GM12865 (cell line): ENCODE measurements at places on chromosomes 6 and 20.

GRCh38 chr6:109187399-109188114 is 92.2 kb downstream of the CEP57L1 start:
- DNase-seq: peak; percentile 63

DNA sequence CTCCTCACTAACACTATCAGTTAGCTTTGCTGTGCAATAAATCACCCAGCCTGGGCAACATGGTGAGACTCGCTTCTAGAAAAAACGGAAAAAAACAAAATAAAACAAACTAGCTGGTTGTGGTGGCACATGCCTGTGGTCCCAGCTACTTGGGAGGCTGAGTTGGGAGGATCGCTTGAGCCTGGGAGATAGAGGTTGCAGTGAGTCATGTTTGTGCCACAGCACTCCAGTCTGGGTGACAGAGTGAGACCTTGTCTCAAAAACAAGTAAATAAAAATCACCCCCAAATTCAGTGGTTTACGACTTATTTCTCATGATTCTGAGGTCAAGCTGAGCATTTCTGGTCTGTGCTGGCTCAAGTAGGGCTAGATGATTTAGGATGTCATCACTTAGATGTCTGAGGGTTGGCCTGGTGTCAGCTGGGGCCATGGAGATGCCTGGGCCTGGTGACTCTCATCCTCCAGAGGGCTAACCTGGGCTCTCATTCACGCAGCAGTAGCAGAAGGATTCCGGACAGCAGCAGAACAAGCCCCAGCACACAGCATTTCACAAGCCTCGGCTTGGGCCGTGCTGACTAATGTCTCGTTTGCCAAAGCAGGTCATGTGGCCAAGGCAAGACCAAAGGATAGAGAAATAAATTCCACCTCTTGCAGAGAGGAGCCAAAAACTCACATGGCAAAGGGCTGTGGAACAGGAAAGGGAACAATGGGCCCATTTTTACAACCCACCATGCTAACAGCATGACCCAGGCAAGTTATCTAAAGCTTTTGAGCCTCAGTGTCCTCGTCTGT is 32.5 kb downstream of the MGME1 start:
- DNase-seq: no peak

DNA sequence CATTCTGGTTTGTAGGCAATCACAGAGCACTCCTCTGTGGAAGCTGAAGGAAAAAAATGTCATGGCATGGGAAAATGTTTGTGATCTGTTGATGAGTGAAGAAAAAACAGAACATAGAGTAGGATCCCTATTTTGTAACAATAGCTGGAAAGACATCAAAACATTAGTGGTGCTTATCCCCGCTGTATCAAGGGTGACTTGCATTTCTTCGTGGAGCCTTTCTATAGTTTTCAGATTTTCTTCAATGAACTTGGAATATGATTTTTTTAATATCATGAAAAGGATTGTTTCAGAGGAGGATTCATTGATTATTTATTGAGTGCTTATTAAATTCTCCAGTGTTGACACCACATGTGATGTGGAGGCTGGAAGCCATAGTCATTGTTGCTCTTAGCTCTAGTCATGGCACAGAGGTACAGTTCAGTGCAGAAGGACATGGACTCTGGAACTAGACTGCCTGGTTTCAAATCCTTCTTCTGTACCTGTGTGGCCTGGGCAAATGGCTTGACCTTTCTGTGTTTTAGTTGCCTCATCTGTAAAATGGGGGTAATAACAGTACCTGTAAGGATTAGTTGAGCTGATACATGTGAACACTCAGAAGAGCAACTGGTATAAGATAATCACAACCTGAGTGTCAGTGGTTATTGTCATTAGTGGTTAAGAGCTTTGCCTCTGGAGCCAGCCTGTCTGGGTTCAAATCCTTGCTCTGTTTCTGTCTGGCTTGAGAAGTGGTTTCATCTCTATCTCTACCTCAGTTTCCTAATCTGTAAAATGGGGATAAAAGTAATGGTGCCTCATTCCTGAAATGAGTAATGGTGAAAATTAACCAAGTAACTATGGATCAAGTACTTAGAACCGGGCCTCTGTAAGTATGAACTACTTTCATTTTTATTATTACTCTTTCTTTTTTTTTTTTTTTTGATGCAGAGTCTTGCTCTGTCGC is 14.7 kb upstream of the CDKN1A start:
- DNase-seq: peak; percentile 34

GRCh38 chr20:15528391-15529111 is 1044.7 kb downstream of the KIF16B start:
- peak; percentile 2 for DNase-seq

DNA sequence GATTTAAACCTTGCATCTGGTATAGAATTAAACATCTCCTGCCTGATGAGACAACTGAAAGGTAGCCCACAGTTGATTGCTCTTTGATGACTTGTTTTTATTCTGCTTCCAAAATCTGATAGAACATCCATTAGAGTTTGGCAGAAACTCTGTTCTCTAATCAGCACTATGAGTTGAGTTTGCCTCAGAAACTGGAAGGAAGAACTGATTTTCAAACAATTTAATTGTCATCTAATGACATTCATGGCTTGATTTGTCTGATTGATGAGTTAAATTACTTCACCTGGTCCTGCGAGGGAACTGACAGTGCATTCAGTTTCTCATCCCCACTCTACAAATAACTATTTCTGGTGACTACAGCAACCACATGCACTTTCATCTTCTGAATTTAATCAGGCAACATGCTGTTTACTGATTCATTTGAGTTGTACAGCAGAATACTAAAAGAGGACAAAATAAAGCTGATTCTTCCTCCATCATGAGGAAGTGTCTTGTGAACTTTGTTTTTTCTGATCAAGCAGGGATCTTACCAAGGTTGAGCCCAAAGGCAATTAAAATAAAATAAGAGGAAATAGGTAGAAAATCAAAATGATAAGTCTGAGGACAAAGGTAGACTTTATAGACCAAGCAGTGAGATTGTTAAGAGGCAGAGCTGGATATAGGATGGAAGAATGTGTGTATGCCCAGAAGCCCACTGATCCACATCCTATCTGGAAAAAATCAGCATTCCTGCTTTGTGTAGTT is 15.7 kb upstream of the MRAP2 start:
- peak; percentile 32 for DNase-seq

- DNase-seq: no peak
These were observed 302.0 kb upstream of the STXBP5 start for GRCh38 chr6:146901940-146902816.

- DNase-seq: no peak
These were observed 13.0 kb upstream of the MOXD1 start for GRCh38 chr6:132414322-132414721.

- DNase-seq: no peak
These were observed 18.1 kb upstream of the CEBPB start for GRCh38 chr20:50172347-50173013.

DNA sequence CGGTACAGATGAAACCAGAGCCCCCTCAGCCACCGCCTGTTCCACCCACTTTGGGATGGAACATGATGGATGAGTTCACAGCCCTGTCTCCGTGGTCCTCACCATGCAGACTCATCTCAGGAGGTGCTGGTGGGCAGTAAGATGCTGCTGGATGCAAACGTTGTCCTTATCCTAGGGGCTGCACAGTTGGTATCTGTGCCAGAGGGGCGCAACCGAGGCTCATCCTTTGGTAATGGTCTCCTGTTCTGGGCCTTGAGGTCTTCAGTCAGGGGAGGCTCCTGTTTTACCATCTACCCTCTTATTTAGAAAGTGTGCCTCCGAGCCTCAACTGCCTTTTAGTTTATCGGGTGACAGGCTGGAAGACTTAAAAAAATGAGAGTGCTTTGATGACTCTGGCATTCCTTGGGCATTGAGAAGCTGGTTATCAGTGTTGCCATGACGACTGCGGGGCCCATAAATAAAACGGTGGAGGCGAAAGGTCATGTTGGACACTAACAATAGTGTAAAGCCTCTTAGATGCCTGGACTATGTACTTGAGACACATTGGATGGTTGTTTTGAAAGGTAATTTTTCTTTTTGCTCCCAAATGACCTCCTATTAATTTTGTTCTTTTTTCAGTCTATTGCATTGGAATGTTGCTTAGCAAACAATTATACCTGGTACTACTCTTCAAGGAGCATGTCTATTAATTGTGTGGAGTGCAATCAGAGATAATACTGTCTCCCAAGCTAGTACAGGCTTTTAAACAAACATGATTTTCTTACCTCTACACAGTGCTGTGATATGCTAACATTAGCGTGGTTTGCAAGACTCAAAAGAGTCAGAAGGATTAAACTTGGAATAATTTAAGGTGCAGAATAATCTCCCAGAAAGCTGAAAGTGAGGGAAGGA is 74.2 kb upstream of the DSP start:
- DNase-seq: no peak

- no peak for DNase-seq
These were observed 1.3 kb downstream of the SLC22A16 start for GRCh38 chr6:110475066-110475653.

- no peak for DNase-seq
These were observed 41.3 kb downstream of the CPXM1 start for GRCh38 chr20:2759143-2759542.

DNA sequence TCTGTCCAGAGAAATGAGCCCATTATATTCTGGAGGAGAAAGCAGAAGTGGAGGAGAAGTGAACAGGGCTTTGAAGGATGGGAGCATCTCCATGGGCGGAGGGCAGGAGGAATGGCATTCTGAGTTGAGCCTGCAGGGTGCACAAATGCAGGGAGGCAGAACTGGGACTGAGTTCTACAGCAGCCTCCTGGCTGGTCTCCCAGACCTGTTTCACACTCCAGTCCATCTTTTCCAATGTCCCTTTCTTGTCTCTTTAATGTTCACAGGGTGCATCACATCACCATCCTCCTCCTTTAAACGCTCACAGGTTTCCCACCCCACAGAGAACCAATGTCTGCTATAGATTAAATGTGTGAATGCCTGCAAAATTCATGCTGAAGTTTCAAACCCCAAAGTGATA is 302.9 kb downstream of the PTPRT start:
- no peak for DNase-seq

DNA sequence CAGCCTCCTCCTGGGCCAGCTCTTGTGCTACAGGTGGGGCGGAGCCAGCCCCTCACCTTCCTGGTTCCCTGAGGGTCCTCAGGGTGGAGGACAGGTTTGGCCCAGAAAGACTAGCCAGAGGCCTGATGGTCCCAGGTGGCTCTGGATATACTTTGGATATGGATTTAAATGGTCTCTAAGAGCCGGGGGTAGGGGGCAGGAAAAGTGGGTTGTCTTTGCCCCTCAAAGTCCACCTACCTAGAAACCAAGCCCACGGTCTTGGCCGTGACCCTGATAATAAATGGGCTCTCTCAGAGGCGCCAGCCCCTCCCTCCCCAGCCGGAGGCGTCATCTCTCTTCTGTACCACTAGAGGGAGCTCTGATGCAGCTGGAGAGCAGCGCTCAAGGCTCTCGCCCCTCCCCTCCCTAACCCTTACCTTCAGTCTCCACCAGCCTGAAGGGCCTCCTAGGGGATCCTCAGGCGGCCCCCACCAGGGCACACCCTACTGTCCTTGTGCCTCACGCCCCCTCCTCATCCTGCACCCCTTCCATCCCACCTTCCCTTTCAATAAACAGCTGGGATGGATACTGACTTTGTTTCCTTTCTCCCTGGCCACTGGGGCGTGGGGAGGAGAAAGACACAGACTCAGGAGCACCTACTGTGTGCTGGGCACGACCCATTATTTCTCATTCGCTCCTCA is 7.5 kb downstream of the NRSN2 start:
- peak; percentile 86 for DNase-seq

GRCh38 chr6:140040396-140040795 is 665.9 kb upstream of the CITED2 start:
- DNase-seq: peak; percentile 5

DNA sequence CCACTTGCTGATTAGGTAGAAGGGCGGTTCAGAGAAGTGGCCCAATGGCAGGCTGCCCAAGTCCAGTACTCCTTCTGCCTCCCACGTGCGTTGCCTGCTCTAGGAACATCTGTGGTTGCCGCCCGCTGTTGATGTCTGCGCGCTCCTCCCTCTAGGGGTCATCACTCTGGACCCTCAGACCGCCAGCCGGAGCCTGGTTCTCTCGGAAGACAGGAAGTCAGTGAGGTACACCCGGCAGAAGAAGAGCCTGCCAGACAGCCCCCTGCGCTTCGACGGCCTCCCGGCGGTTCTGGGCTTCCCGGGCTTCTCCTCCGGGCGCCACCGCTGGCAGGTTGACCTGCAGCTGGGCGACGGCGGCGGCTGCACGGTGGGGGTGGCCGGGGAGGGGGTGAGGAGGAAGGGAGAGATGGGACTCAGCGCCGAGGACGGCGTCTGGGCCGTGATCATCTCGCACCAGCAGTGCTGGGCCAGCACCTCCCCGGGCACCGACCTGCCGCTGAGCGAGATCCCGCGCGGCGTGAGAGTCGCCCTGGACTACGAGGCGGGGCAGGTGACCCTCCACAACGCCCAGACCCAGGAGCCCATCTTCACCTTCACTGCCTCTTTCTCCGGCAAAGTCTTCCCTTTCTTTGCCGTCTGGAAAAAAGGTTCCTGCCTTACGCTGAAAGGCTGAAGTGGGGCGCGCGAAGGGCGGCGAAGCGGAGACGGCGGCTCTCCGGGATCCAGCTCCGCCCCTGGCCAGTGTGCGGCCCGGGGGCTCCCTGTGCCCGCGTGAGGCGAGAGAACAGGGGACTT is 8.5 kb downstream of the TRIM15 start:
- no peak for DNase-seq

- no peak for DNase-seq
These were observed 238.5 kb downstream of the HDGFL1 start for GRCh38 chr6:22807818-22808217.

- DNase-seq: no peak
These were observed 227.3 kb downstream of the ERMARD start for GRCh38 chr6:169978615-169979161.

DNA sequence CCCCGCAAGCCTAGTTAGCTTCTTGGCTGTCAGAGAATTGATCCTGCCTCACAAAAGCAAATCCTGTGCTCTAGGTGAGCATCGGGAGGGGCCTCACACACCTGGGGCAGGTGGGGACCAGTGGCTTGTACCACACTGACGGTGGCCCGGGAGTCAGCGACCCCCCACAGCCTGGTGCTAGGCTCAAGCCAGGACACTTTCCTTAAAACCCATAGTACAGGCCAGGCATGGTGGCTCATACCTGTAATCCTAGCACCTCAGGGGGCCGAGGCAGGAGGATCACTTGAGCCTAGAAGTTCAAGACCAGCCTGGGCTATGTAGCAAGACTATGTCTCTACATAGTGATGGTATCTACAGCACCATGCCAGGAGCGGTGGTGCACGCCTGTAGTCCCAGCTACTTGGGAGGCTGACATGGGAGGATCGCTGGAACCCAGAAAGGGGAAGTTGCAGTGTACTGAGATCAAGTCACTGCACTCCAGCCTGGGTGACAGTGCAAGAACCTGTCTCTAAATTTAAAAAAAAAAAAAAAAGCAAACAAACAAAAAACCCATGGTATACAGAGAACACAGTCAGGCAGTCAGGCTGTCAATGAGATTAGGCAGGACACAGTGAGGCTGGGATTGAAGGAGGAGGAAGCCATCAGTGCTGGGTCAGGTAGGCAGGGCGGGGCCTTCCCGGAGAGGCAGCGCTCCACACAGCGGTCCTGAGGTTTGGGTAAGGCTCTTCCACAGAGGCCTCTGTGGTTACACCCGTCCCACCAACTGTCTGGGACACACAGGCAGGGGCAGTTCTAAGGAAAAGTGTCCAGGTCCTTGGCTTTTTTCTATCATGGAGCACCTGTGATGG is 41.3 kb downstream of the SYNJ2 start:
- DNase-seq: no peak

- DNase-seq: peak; percentile 38
These were observed 43.6 kb upstream of the SLC32A1 start for GRCh38 chr20:38680500-38681306.

- no peak for DNase-seq
These were observed 25.2 kb downstream of the TAF4 start for GRCh38 chr20:62040381-62040922.

- peak; percentile 40 for DNase-seq
These were observed 175.5 kb downstream of the ATXN1 start for GRCh38 chr6:16585805-16586204.

GRCh38 chr20:47334022-47334551 is 22.4 kb downstream of the ZMYND8 start:
- no peak for DNase-seq
